Small intestine (tissue), 16 donors: ENCODE measurements at places on chromosomes 7 and 10. TPM values are rescaled to one million over a fixed set of nuclear protein-coding genes. Genes with fewer than 3 reads are reported as not detected.

- H3K4me3 ChIP-seq = no peak overlapping the region
- peak; percentile 61 for DNase-seq
- H3K27ac ChIP-seq = peak overlapping the region; percentile 89
- H3K4me1 ChIP-seq = peaks cover 2% of the 10 kb centered on the region
- H3K36me3 ChIP-seq = peaks cover 13% of the 10 kb centered on the region
- no peaks in the 10 kb centered on the region for H3K27me3 ChIP-seq
Measured at GRCh38 chr7:6106140-6106904, 75.1 kb downstream of the ANKRD61 start.

GRCh38 chr10:103733045-103733419 is 122.3 kb downstream of the SH3PXD2A start:
- no peaks in the 10 kb centered on the region for H3K36me3 ChIP-seq
- H3K4me1 ChIP-seq = no peaks in the 10 kb centered on the region
- no peak overlapping the region for H3K4me3 ChIP-seq
- no peak overlapping the region for H3K27ac ChIP-seq
- no peaks in the 10 kb centered on the region for H3K27me3 ChIP-seq

GRCh38 chr10:7971949-7972348 is 82.5 kb upstream of the GATA3 start:
- DNase-seq = no peak
- H3K4me1 ChIP-seq = no peaks in the 10 kb centered on the region
- H3K27ac ChIP-seq = no peak overlapping the region
- no peaks in the 10 kb centered on the region for H3K27me3 ChIP-seq
- H3K4me3 ChIP-seq = no peak overlapping the region
- H3K36me3 ChIP-seq = no peaks in the 10 kb centered on the region

DNA sequence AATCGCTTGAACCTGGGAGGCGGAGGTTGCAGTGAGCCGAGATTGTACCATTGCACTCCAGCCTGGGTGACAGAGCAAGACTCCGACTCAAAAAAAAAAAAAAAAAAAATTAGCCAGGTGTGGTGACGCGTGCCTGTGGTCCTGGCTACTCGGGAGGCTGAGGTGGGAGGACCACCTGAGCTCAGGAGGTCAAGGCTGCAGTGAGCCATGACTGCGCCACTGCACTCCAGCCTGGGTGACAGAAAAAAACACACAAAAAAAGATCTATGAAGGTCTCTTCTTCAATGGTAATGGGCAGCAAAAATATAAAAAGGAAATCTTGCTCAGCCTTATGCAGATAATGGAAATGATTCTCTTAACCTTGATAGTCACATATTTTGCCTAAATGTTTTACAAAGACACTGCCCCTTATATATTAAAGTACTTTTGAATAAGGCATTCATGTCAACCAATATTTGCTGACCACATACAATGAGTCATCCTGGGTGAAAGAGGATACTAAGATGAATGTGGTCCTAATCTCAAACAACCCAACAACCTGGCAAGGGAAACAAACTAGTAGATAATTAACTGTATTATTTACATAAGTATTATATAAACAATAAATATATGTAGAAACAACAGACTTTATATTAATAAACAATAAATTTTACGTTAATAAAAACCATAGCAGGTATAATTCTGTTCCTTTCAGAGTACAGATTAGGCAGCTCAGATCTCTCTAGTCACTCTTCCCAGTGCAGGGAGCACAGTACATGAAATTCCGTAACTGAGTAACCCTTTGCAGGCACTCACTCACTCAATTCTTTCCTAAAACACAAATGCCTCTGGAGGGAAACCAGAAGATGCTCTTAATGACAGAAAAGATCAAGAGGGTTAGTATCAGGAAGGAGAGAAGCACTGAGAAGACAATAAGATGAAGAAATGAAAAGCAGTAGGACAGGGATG is 8.1 kb downstream of the TOMM7 start:
- no peak overlapping the region for H3K4me3 ChIP-seq
- no peak for DNase-seq
- H3K4me1 ChIP-seq = no peaks in the 10 kb centered on the region
- no peaks in the 10 kb centered on the region for H3K27me3 ChIP-seq
- H3K27ac ChIP-seq = no peak overlapping the region
- H3K36me3 ChIP-seq = peaks cover 10% of the 10 kb centered on the region

DNA sequence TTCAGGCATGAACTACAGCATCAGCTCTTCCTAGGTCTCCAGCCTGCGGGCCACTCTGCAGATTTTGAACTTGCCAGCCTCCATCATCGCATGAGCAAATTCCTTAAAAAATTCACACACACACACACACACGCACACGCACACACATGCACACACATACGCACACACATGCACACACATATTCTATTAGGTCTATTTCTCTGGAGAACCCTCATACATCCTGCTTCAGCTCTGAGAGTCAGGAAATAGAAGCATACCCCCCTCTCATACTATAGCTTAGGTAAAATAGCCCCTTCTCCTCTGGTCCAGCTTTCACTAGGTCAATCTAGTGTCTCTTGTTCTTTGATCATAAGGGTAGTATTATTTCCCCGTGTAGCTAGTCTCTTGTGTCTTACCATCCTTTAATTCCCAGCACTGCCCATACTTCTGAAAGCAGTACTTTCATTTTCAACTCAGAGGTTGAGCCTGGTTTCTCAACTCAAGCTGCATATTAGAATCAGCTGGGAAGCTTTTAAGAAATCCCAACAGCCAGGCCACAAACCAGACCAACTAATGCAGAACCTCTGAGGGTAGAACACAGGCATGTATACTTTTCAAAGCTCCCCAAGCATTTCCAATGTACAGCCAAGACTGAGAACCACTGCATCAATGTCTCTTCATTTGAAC is 30.9 kb upstream of the ITGB8 start:
- DNase-seq = peak; percentile 46
- no peaks in the 10 kb centered on the region for H3K36me3 ChIP-seq
- H3K27ac ChIP-seq = no peak overlapping the region

DNA sequence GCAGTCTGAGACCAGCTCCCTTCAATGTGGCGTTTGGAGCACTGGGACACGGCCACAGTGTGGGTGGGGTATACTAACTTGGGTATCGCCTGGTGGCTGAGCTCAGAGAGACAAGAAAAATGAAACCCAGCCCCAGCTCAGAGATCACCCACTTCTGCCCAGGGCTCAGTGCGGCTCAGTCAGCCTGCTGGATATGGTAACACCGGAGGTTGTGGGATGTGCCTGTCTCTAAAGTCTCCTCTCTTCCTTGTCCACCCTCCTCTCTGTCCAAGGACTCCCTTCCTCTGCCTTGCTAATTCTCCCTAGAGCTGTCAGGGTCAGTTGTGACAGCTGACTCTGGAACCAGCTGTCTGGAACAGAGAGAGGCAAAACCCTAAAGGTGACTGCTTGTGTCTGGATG is 149.1 kb downstream of the PTPN20 start:
- no peak overlapping the region for H3K27ac ChIP-seq
- peaks cover 2% of the 10 kb centered on the region for H3K27me3 ChIP-seq
- no peak for DNase-seq
- no peaks in the 10 kb centered on the region for H3K4me1 ChIP-seq
- no peaks in the 10 kb centered on the region for H3K36me3 ChIP-seq

- H3K27ac ChIP-seq = no peak overlapping the region
- no peaks in the 10 kb centered on the region for H3K36me3 ChIP-seq
- H3K4me1 ChIP-seq = no peaks in the 10 kb centered on the region
- DNase-seq = no peak
- peaks cover 3% of the 10 kb centered on the region for H3K27me3 ChIP-seq
Measured at GRCh38 chr10:130029209-130029608, 65.1 kb upstream of the EBF3 start.

DNA sequence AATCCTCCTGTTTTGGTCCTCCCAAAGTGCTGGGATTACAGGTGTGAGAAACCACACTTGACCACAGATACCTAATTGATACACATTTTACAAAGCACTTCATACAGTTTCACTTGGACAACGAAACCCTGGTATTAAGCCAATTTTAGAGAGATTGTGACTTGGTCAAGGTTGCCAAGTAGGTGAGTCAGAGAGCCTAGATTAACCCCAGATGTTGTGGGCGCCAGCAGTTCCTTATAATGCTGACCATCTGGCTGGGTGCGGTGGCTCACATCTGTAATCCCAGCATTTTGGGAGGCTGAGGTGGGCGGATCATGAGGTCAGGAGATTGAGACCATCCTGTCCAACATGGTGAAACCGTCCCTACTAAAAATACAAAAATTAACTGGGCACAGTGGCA is 4.9 kb upstream of the PHKG1 start:
- no peak overlapping the region for H3K27ac ChIP-seq
- H3K27me3 ChIP-seq = no peaks in the 10 kb centered on the region
- peaks cover 9% of the 10 kb centered on the region for H3K36me3 ChIP-seq
- no peak for DNase-seq

GRCh38 chr7:132028144-132028920 is 471.9 kb upstream of the PODXL start:
- no peaks in the 10 kb centered on the region for H3K27me3 ChIP-seq
- no peak overlapping the region for H3K4me3 ChIP-seq
- no peak for DNase-seq
- no peaks in the 10 kb centered on the region for H3K4me1 ChIP-seq

DNA sequence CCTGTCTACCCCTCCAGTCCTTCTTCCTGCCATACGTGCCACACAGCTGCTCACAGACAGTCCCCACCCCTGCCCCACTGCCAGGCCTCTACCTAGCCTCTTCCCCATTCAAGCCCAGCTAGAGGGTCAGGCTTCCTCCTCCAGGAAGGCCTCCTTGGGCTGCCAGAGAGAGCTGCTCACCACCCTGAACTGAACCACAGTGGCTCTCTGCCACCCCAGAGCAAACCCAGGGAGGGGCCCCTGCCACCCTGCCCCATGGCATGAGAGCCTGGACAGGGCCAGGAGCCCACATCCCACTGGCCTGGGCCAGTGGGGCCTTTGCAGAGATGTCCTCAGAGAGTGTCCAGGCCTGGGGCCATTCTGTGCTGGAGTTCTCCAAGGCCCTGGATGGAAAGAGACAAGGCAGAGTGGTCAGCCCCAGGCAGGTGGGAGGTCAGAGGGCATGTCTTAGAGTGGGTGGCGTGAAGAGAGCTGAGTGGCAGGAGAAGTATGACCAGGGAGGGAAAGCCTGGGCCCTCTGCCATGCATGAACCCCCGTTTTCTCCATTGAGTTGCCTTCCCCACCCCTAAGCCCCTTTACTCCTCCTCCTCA is 40.4 kb downstream of the TMEM270 start:
- H3K4me3 ChIP-seq = no peak overlapping the region
- H3K4me1 ChIP-seq = no peaks in the 10 kb centered on the region
- no peaks in the 10 kb centered on the region for H3K36me3 ChIP-seq
- no peak for DNase-seq

DNA sequence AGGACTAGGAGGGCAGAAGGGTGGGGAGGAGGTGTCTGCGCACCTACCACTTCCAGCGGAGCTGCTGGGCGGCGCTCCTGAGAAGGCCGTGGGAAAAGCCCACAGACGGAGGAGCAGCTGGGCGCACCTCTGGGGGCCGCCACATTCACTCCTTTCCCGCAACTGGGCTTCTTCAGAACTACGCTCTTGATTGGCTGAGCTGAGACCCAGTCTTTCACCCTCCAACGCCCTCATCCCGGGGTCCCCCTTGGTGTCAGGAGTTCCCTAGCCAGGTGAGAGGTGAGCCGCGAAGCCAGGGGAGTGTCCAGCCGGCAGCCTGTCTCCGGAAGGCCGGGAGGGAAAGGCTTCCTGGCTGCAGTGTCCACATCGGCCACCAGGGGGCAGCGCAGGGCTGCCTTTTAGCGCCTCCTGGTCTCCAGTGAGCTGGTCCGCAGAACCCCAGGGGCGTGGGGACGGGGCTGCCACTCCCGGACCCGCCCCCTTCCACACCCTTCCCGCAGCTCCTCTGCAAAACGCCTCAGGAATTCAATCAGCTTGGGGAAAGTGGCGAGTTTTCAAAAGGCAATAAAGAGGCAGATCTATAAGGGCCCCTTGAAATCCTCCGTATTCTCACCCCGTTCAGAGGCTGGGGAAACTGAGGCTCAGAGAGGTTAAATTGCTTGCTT is 98.8 kb downstream of the CHST15 start:
- H3K27ac ChIP-seq = no peak overlapping the region
- H3K27me3 ChIP-seq = peaks cover 49% of the 10 kb centered on the region
- H3K36me3 ChIP-seq = no peaks in the 10 kb centered on the region
- H3K4me3 ChIP-seq = peak overlapping the region; percentile 13
- peaks cover 14% of the 10 kb centered on the region for H3K4me1 ChIP-seq

DNA sequence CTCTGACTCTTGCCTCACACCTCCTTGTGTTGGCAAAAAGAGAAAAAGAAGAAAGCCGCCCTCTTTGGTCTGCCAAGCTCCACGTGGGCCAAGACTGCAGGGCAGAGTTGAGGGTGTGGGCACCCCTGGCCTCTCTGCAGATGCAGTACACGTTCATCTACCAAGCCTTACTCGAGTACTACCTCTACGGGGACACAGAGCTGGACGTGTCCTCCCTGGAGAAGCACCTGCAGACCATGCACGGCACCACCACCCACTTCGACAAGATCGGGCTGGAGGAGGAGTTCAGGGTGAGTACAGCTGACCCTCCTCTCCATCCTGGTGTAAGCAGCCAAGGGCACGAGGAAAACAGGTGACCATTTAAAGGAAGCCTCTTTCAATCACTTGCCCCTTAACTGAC is 56.1 kb downstream of the MKI67 start:
- H3K36me3 ChIP-seq = peaks cover 14% of the 10 kb centered on the region
- no peaks in the 10 kb centered on the region for H3K4me1 ChIP-seq
- no peak overlapping the region for H3K27ac ChIP-seq

OR2A42 gene
- not detected for polyA plus RNA-seq

BRI3 gene
- 186 TPM for polyA plus RNA-seq

NODAL gene
- 0.04 TPM for polyA plus RNA-seq

FKBP6 gene
- not detected for polyA plus RNA-seq

AGR3 gene
- 509 TPM for polyA plus RNA-seq

HECTD2 gene
- 2.9 TPM for polyA plus RNA-seq

HKDC1 gene
- 72.2 TPM for polyA plus RNA-seq
